IMR-90 (cell line): ENCODE measurements at places on chromosomes 5 and 9. TPM values are rescaled to one million over a fixed set of nuclear protein-coding genes. Genes with fewer than 3 reads are reported as not detected.

GRCh38 chr5:137487600-137487999 lies 11.5 kb downstream of the SPOCK1 start:
- no peaks in the 10 kb centered on the region for H3K36me3 ChIP-seq
- DNase-seq, result peak; percentile 60
- H3K27me3 ChIP-seq, result no peaks in the 10 kb centered on the region
- no peak overlapping the region for H3K27ac ChIP-seq
- H3K4me3 ChIP-seq, result no peak overlapping the region

DNA sequence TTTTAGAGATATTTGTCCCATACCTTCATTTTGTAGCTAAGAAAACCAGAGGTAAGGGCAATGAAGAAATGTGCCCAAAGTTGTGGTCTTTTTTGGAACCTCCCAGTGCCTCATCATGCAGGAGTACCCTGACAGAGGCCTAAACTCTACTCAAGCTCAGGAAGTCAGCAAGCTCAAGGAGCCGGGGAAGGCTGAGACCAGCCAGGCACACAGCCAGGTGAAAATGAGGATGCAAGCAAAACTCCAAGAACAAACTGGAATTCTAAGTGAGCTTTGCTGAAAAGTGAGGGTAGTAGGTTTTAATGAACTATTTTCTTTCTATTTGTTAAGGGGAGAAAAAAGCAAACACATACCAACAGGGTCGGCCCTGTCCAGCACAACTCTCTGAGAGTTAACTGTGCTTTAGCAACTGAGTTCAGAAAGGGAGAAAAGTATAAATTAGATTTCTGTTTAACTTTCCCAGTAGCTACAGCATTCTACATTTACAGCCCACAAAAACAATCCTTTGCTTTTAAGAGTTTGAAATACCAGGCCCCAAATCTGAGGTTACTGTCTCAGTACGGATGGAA lies 146.4 kb downstream of the GNAQ start:
- H3K4me1 ChIP-seq, result peaks cover 6% of the 10 kb centered on the region
- H3K27ac ChIP-seq, result no peak overlapping the region

GRCh38 chr5:29935371-29935770 lies 1258.1 kb upstream of the CDH6 start:
- H3K36me3 ChIP-seq, result no peaks in the 10 kb centered on the region
- no peaks in the 10 kb centered on the region for H3K27me3 ChIP-seq
- no peaks in the 10 kb centered on the region for H3K4me1 ChIP-seq
- no peak overlapping the region for H3K27ac ChIP-seq

DNA sequence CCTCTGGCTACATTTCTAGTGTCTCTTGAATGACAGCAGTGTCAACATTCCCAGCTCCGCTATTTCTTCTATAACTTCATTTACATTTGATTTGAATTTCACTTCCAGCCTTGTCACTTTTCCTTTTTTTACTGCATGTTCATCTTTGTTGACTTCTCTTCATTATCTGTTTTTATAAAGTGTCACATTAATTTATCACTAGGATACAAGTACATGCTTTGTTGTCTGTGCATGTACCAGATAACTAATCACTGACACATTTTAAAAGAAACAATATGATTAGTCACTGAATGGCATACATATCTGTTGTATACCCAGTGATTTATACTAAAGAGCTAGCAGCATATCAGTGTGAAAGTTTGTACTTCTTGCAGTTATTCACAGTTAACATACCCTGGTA lies 29.1 kb downstream of the ARSK start:
- H3K36me3 ChIP-seq, result no peaks in the 10 kb centered on the region
- DNase-seq, result no peak

TAF1L gene
- under 0.01 TPM in 1 of 2 replicates, not detected in the other for total RNA-seq
